ENCODE measurements at places on chromosomes 7 and 10. TPM values are rescaled to one million over a fixed set of nuclear protein-coding genes. Genes with fewer than 3 reads are reported as not detected.

Gene SHH
- total RNA-seq, result 4.7 TPM

Gene GTF2IRD2
- total RNA-seq, result 11.2 TPM

Gene TRPV6
- 4.0 TPM for total RNA-seq

Gene SEMA4G
- total RNA-seq, result 81.2 TPM

Gene TMEM140
- total RNA-seq, result 6.1 TPM

Gene TMEM229A
- total RNA-seq, result 0.88 TPM

Gene C10orf71
- total RNA-seq, result not detected

Gene GRIFIN
- total RNA-seq, result not detected

Gene MYO1G
- total RNA-seq, result 0.36 TPM

Gene FANK1
- total RNA-seq, result 0.73 TPM

Gene ACSM6
- total RNA-seq, result not detected

Gene NACAD
- total RNA-seq, result 1.0 TPM

Gene OR2A42
- not detected for total RNA-seq

Gene SFXN2
- 40.0 TPM for total RNA-seq

Gene HOXA5
- 4.9 TPM for total RNA-seq

Gene MAD1L1
- 58.6 TPM for total RNA-seq

Gene CCL24
- total RNA-seq, result not detected

Gene PRSS1
- 18.1 TPM for total RNA-seq

Gene FAM241B
- 24.9 TPM for total RNA-seq

Gene COX15
- 47.6 TPM for total RNA-seq

Gene HOGA1
- 0.67 TPM for total RNA-seq

Data from Caco-2 (cell line).